CD8-positive, alpha-beta memory T cell (primary cell): ENCODE measurements at places on chromosomes 13 and 19. TPM values are rescaled to one million over a fixed set of nuclear protein-coding genes. Genes with fewer than 3 reads are reported as not detected.

PSG6 gene
- total RNA-seq: not detected

OVOL3 gene
- not detected for total RNA-seq

ZGLP1 gene
- total RNA-seq: 7.3 TPM

CLEC4M gene
- not detected for total RNA-seq

ODAD3 gene
- total RNA-seq: 0.24 TPM

MBD3L3 gene
- total RNA-seq: not detected

GRCh38 chr13:25295701-25296100 lies 5.7 kb upstream of the NUP58 start:
- no peak for DNase-seq

DNA sequence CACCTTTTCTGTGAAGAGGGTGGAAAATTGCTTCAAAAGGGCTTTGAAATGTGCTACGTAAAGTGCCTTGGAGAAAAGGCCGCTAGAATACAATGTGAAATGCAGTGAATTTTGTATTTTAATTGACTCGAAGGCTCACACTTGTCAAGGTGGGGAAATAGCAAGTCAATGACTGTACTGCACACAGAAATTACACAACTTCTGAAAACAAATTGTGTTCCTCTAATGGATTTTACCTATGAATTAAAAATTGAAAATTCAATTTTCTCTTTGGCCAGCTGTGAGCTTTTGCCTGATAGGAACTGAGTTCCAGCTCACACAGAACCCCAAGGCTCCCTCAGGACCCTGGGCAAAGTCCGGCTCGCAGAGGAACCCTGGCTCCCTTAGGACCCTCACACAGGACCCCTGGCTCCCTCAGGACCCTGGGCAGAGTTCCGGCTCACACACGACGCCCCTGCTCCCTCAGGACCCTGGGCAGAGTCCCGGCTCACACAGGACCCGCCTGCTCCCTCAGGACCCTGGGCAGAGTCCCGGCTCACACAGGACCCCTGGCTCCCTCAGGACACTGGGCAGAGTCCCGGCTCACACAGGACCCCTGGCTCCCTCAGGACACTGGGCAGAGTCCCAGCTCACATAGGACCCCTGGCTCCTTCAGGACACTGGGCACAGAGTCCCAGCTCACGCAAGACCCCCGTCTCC lies 324.9 kb downstream of the UQCRFS1 start:
- no peak for DNase-seq

- DNase-seq: no peak
Measured at GRCh38 chr13:98707281-98707999, 45.0 kb downstream of the SLC15A1 start.

GRCh38 chr13:40127476-40127875 lies 472.0 kb downstream of the COG6 start:
- no peak for DNase-seq

DNA sequence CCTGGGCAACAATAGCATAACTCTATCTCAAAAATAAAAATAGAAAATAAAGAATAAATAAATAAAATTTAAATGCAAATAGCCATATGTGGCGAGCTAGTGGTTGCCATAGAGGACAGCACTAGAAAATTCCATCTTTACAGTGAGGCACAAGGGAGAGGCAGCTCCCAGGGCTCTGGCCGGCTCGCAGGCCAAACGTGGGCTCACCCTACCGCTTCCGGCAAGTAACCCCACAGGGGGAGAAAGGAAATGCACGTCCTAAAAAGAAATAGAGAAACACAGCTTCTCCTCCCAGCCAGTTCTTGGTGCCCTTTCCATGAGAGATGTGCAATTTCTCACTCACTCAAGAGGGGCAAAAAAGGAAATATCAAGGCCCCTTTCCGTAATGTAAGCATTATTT lies 12.4 kb upstream of the GRWD1 start:
- no peak for DNase-seq

- no peak for DNase-seq
Measured at GRCh38 chr13:71864986-71865873, 1.8 kb downstream of the DACH1 start.

GRCh38 chr19:44552324-44552723 lies 22.8 kb upstream of the CEACAM20 start:
- DNase-seq: no peak

DNA sequence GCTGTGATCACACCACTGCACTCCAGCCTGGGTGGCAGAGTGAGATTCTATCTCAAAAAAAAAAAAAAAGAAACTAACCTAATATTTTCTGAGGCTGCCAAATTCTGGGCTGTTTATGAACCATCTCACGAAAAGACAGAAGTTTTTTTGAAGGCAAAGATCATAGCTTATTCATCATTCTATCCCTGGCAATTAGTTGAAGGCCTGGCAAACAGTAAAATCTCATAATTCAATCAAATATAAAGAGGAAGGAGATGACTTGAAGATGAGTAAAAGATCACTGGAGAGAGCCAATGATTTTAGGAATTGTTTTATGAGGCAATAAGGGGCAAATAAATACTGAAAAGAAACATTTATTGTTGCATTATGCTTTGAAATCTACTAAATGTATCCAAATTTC lies 216.5 kb downstream of the DCLK1 start:
- no peak for DNase-seq

GRCh38 chr19:17404621-17405249 lies 695 bp downstream of the BST2 start:
- DNase-seq: no peak
